Cerebellar cortex (tissue), 1 donor: ENCODE measurements at places on chromosomes 5 and 9.

- DNase-seq: no peak
Observed at GRCh38 chr9:91060520-91061343, 259.1 kb downstream of the SYK start.

DNA sequence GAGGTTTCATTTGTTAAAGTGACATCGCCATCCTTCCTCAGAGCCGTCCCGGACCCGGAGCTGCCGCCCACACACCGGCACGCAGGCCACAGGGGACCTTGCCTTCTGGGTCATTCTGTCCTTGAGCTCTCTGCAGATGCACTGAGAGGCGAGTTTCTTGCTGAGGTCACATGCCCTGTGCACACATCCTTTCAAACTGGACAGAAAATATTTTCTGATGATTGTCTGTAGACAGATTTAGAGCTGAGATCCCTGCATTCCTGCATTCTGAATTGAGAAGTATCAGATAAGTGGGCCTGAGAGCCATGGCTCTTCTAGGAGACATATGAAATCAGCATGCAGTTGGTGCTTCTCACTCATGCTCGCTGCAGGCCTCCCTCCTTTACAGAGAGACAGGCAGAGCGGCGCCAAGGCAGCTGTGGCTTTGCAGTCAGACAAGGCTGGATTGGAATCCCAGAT is 25.4 kb downstream of the BOD1 start:
- DNase-seq: no peak

DNA sequence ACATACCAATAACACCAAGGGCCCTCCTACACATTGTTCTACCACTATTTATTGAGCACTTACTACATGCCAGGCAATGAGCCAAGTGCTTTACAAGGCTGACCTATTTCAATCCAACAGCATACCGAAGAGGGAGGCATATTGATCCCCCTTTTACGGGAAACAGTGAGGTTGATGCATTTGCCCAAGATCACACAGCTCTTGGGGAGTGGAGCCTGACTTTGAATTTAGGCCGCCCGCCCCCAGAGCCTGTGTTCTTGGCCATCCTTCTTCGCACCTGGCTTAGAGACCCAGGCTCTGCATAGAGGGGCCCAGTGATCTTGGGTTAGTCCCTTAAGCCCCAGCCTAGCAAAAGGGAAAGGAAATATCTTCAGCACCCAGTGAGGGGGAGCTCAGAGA is 158.1 kb upstream of the IER5L start:
- no peak for DNase-seq

DNA sequence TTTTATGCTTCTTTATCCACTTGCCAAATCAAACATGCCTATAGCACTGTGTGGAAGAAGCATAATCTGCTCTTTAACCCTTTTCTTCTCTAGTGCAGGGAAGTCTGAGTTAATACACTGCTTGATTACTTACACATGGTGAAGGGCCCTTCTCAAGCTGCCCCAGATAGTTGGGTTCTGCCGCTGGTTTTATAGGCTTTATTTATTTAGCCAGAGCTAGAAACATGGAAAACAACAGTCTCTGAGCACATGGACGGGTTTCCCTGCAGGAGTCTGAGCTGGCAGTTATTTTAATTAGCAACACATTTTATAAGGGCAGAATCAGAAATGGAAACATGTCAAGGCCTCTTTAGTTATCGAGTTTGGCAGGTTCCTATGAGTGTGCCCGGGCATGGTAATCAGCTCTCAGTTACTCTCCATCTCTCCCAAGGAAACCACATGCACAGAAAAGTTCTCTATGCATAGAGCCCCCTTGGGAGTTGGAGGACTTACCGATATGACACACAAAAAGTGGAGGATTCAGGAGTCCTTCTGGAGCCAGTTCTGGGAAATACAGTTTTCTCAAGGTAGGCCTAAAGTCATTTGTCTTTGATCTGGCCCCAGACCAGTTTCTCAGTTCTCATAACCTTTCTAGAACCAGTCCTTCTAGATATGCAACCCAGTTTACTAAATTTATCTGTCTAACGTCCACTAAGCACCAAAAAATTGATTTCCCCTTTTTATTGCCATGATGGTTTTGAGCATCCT is 564.8 kb downstream of the ACTL7B start:
- no peak for DNase-seq

- DNase-seq: no peak
Observed at GRCh38 chr5:9284272-9284671, 261.6 kb downstream of the SEMA5A start.

DNA sequence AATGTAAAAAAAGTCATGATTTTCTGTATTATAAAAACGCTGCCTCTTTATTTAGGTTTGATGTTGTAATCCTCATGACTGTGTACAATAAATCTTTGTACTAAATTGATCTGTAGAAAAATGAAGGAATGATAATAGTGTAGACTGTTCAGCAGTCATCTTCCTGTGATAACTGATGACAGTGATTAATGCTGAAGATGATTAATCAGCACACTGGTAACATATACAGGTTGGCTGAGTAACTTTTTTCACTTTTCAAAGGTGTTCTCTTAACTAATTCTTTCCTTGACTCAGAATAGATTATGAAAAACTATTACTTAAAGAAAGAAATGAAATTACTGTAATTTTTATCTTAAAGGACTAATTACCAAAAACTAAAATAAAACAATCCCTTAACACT is 122.5 kb downstream of the RFX3 start:
- no peak for DNase-seq

DNA sequence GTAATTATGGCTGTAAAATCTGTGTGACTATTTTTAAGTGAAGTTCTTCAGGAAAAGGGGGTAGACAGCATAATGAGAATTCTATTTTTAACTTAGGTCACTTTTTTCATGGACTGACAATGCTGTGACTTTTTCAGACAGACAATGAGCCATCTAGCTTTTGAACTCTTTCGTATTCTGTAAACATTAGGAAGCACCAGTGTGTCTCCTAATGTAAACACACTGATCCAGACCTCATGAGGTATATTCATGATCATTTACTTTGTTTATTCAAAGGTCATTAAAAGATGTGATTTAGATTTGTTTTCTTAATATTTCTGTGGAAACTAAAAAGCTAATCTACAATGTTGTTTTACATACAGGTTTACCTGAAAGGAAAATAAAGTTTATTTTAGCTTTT is 352.6 kb downstream of the ADGRV1 start:
- no peak for DNase-seq

DNA sequence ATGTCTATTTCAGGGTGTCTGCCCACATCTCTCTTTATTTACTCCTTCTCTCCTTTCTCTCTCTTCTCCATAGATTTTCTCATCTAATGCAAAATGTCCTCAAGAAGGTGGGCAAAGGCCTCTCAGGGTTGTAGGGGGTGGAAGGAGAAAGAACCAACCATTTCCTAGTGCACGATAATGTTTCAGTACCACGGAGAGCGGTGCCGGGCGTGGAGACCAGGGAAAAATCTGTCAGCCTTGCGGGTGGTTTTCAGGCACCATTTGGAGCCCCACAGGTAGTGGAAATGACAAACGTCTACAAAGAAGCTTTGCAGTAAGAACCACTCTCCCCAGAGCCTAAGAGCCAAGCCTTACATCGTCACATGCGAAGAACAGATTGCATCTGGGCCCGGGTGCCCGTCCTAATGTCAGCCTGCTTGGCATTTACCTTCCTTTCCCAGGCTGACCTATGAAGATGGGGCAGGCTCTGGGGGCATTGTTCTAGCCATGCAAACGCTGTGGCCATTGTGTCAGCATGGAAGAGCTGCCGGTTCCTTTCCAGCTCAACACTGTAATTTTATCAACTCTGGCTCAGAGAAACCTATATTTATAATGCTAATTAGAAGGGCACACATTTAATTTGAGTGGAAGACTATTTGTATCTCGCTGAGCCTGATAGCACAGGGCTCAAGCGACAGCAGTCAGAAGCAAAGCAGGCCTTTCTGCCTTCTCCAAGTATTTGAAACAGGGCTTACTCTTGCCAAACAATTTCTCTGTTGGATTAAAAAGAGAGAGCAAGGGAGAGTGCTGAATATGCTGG is 430.1 kb upstream of the WWC1 start:
- DNase-seq: peak; percentile 59

- peak; percentile 36 for DNase-seq
Observed at GRCh38 chr9:70049672-70050271, 6.1 kb downstream of the MAMDC2 start.

DNA sequence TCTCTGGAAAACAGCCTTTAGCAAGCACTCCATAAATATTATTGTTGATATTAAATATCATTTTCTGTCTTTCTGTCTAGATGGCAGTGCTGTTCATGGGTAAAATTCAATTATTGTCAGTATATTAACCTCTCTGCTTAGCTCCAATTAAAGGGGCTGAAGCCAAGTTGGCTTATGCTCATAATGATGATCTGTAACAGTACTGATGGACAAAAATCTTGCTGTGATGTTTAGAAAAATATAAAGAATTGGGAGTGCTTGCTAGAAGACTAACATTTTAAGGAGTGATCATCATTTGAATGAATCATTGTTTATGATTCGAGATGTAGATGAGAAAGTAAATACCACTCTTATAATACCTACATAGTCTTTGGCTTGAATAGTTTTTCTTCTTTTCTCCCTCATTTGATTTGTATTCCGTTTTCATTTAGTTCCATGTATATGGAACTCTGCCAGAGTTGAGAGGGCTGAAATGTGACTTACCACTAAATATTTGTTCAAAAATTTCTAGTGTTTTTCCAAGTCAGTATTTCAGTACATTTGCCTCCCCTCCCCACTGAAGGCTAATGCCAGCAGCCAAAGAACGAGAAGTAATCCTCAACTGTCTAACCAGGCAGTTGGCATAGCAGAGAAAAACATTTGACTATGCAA is 538.3 kb downstream of the CSNK1G3 start:
- DNase-seq: no peak

DNA sequence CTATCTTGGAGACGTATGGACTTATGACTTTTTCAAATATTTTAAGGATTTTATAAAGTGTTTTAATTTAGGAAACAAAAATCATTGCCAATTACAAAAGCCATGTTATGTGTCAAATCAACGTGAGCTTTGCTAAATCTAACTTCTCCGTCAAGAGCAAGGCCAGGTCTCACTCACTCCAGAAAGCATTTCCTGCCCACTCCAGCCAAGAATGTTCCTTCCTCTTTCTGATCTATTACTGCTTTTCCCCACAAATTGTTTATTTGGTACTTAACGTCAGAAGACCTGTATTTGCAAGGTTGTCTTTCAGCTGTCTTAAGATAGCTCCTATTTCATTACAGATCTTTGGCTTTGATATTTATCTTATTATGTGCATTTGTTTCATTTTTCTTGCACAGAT is 193.5 kb upstream of the HAPLN1 start:
- no peak for DNase-seq

DNA sequence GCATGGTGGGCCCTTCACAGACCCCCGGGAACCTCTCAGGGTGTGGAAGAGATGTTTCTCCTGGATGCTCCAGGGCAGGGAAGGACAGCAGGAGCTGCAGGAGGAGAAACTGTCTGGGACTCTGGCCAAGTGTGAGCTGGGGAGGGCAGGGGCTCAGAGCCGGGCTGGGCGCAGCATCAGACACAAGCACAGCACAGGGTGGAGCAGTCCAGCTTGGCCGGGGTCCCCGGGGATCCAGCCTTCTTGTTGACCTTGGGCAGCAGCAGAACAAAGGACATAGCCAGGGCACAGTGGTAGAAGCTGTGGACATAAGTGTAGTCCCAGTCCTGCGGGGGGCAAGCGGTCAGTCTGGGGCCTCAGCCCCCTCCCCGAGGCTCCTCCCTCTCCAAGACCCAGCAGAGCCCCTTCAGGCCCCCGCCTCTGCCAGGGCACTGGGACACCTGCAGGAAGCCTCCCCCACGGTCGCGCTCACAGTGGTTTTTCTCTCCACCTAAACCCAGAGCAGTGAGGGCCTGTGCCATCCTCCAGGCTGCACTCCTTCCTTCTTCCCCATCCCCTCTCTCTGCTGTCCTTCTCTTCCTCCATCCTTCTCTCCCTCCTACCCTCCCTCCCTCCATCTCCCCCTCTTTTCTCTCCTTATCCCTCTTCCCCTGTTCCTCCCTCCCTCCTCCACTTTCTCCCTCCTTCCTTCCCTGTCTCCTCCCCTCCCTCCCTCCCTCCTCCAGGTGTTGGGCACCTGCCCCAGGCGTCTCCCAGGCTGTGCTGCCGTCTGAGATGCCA is 10.1 kb downstream of the MYMK start:
- DNase-seq: peak; percentile 34

DNA sequence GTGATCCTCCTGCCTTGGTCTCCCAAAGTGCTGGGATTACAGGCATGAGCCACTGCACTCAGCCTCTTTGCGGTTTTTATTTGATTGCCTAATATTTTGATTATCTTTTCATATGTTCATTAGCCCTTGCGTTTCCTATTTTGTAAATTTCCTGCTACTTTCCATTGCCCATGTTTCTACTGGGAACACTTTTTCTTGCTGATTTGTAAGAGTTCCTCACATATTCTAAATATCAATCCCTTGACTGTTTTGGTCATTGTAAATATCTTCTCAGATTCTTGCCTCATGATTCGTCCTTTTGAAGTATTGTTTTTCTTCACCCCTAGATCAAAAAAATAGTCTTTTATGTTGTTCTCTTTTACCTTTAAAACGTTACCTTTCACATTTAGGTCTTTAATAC is 37.9 kb upstream of the TTC1 start:
- no peak for DNase-seq

GRCh38 chr9:119240546-119240945 is 128.7 kb downstream of the BRINP1 start:
- DNase-seq: no peak

- DNase-seq: no peak
Observed at GRCh38 chr5:175654807-175655206, 3.1 kb upstream of the HRH2 start.

GRCh38 chr5:116454417-116454927 is 120.2 kb downstream of the SEMA6A start:
- no peak for DNase-seq

DNA sequence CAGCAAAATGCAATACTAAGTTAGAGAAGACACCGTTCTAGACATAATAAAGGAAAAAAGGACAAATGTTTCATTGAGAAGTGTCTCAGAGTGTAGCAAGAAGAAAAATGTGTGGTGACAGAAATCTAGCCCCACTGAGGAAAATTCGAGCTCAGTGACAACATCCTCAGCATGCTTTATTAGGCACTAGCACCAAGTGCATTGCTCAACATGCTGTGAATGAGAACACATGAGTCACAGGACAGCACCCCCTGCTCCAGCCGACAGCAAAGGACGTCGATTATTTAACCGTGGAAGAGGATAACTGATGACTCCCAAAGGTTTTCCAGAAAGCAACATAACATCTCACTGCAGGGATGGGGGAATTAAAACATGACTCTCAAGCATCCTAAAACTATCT is 182.7 kb downstream of the GNAQ start:
- DNase-seq: no peak
